ENCODE measurements at places on chromosomes 5 and 9. TPM values are rescaled to one million over a fixed set of nuclear protein-coding genes. Genes with fewer than 3 reads are reported as not detected.

MSX2 gene
- total RNA-seq = not detected

BAAT gene
- not detected for total RNA-seq

ADRB2 gene
- 11.4 TPM for total RNA-seq

ZFYVE16 gene
- 44.4 TPM for total RNA-seq

LEAP2 gene
- 5.9 TPM for total RNA-seq

GPRIN1 gene
- 2.1 TPM for total RNA-seq

DNA sequence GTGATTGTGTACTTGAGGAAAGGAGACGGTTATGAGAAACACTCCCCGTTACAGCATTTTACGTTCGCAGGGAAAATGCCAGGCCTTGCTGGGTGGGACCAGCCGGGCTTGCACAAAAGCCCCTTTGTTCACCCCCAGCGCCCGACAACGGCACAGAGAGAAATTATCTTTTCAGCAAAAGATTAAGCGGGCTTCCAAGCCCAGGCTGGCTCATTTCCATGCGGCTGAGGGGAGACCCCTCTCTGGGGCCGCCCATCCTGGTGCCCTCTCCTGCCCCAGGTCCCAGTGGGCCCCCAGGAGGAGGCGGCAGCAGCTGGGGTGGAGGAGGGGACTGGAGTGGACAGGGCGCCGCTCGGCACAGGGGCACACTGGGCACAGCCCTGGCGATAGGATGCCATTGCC lies 50.8 kb upstream of the NOTCH1 start:
- H3K27me3 ChIP-seq = no peaks in the 10 kb centered on the region
- no peak overlapping the region for H3K4me3 ChIP-seq
- DNase-seq = no peak
- no peaks in the 10 kb centered on the region for H3K36me3 ChIP-seq
- H3K4me1 ChIP-seq = no peaks in the 10 kb centered on the region
- H3K27ac ChIP-seq = no peak overlapping the region

DNA sequence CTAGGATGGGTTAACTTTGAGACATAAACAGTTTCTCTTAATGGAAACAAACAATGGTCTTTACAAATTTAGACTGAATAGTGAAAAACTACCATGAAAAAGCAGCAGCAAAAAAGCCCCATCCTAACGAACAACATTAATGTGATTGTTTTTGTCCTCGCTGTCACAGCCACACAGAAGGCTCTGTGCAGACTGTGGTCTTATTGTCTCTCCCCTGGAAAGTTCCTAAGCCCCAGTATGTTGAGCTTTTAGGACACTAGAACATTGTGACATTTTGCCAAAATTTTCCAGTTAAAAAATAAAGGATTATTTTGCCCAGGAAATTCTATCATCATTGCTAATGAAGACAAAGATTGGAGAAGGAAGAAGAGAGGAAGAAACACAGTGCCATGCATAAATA lies 12.6 kb upstream of the SOWAHA start:
- DNase-seq = no peak
- no peak overlapping the region for H3K4me3 ChIP-seq
- peaks cover 8% of the 10 kb centered on the region for H3K27me3 ChIP-seq
- no peak overlapping the region for H3K27ac ChIP-seq

- no peaks in the 10 kb centered on the region for H3K27me3 ChIP-seq
- H3K4me3 ChIP-seq = no peak overlapping the region
- H3K27ac ChIP-seq = no peak overlapping the region
- H3K4me1 ChIP-seq = peaks cover 5% of the 10 kb centered on the region
- no peaks in the 10 kb centered on the region for H3K36me3 ChIP-seq
Measured at GRCh38 chr5:87126869-87127268, 140.8 kb upstream of the RASA1 start.

DNA sequence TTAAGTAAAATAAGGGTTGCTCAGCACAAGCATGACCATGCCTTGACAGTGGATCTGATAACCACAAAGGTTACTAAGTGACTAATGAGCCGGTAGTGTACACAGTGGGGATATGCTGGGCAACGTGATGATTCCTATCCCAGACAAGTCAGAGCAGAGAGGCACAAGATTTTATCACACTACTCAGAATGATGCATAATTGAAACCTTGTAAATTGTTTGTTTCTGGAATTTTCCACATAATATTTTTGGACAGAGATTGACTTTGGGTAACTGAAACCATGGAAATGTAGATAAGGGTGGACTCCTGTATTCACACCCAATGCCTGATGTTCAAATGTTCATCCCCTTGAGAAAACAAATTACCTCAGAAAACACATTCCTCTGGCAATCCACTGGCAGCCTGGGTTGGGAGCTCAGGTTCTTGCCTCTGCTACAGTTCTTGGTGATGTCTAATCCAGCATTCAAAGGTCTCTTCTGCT lies 16.2 kb upstream of the ERAP1 start:
- H3K4me3 ChIP-seq = no peak overlapping the region
- H3K27me3 ChIP-seq = no peaks in the 10 kb centered on the region
- no peak for DNase-seq

- no peak overlapping the region for H3K27ac ChIP-seq
- H3K4me3 ChIP-seq = no peak overlapping the region
- H3K36me3 ChIP-seq = no peaks in the 10 kb centered on the region
- no peaks in the 10 kb centered on the region for H3K4me1 ChIP-seq
- peaks cover 4% of the 10 kb centered on the region for H3K27me3 ChIP-seq
- DNase-seq = no peak
Measured at GRCh38 chr5:21654-22233, 70.2 kb upstream of the PLEKHG4B start.

GRCh38 chr9:133140174-133140505 lies 19.1 kb upstream of the RALGDS start:
- no peak for DNase-seq
- no peaks in the 10 kb centered on the region for H3K27me3 ChIP-seq
- H3K27ac ChIP-seq = no peak overlapping the region
- H3K4me1 ChIP-seq = peaks cover 11% of the 10 kb centered on the region
- H3K4me3 ChIP-seq = no peak overlapping the region

GRCh38 chr5:140240987-140241706 lies 61.8 kb downstream of the PFDN1 start:
- H3K27ac ChIP-seq = no peak overlapping the region
- H3K4me3 ChIP-seq = no peak overlapping the region

GRCh38 chr9:37955781-37956422 lies 52.0 kb upstream of the SLC25A51 start:
- H3K4me3 ChIP-seq = no peak overlapping the region
- no peaks in the 10 kb centered on the region for H3K27me3 ChIP-seq
- no peak overlapping the region for H3K27ac ChIP-seq
- H3K36me3 ChIP-seq = no peaks in the 10 kb centered on the region

DNA sequence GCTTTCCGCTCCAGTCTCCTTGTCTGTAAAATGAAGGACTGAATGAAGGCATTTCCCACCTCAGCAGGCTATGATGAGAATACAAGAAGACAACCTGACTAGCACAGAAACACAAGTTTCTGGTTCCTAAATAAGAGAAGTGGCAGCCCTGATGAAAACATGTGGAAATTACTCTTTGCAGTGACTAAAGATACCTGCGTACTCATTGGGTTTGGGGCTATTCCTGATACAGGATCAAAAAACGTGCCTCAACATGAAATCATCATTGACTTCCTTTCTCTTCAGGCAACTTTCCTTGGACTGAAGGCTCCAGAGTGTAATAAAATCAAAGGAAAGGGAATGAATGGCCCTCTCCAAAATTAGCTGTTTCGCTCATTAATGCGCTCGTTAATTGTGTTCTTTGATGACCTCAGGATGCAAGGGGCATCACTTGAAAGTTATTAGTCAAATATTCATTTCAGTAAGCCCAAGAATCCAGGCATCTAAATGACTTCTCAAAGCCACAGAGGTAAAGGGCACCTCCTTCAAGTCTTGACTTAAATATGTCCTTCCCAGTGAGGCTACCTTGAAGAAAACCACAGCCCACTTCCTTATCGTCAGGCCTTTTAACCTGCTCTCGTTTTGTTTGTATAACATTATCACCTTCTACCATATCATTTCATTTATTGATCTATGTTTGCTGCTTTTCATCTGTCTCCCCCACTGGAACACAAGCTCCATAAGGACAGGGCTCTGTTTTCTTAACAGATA lies 68.9 kb downstream of the RASEF start:
- no peak overlapping the region for H3K4me3 ChIP-seq
- H3K27me3 ChIP-seq = no peaks in the 10 kb centered on the region
- no peaks in the 10 kb centered on the region for H3K4me1 ChIP-seq
- no peak for DNase-seq

DNA sequence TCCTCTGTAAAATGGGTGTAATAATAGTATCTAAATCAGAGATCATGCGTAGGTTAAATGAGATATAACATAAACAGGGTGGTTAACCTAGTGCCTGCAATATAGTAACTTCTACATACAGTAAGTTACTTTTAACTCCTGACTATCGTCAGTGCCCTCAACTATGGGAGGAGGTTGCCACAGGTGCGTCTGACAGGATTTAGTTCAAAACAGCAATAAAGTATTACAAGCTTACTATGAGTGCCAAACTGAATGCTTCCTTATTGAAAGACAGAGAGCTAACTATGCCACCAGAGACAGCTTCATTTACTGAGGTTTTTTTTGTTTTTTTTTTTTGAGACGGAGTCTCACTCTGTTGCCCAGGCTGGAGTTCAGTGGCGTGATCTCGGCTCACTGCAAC lies 209.0 kb downstream of the ADAMTSL1 start:
- H3K27ac ChIP-seq = no peak overlapping the region
- no peaks in the 10 kb centered on the region for H3K4me1 ChIP-seq
- no peaks in the 10 kb centered on the region for H3K36me3 ChIP-seq
- DNase-seq = no peak
- H3K4me3 ChIP-seq = no peak overlapping the region
- H3K27me3 ChIP-seq = no peaks in the 10 kb centered on the region

- peaks cover 62% of the 10 kb centered on the region for H3K27me3 ChIP-seq
- no peaks in the 10 kb centered on the region for H3K36me3 ChIP-seq
- H3K27ac ChIP-seq = no peak within 1 kb of the TSS
- peak within 1 kb of the TSS; percentile 75 for H3K4me3 ChIP-seq
Measured at GRCh38 chr5:115169487-115170133, at the start of gene TRIM36. TRIM36 (minus strand) TSS chr5:115169908; CDS start chr5:115169634, 274 bp downstream.

DNA sequence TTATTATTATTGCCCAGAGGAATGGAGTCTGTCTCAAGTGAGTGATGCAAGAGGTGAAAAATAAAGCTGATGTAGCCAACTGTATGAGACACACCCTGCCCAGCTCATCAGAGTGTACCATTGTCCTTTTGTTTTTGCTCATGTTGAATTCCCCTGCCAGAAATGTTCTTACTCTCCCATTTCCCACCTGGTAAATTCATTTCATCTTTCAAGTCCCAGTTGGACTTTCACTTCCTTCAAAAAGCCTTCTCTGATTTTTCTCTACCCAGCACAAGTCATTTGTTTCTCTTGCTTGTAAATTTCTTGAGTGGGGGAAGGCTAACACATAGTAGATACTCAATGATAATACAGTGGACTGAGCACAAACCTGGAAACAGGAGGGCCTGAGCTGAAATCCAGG lies 394.5 kb upstream of the ZNF462 start:
- H3K4me1 ChIP-seq = no peaks in the 10 kb centered on the region

DNA sequence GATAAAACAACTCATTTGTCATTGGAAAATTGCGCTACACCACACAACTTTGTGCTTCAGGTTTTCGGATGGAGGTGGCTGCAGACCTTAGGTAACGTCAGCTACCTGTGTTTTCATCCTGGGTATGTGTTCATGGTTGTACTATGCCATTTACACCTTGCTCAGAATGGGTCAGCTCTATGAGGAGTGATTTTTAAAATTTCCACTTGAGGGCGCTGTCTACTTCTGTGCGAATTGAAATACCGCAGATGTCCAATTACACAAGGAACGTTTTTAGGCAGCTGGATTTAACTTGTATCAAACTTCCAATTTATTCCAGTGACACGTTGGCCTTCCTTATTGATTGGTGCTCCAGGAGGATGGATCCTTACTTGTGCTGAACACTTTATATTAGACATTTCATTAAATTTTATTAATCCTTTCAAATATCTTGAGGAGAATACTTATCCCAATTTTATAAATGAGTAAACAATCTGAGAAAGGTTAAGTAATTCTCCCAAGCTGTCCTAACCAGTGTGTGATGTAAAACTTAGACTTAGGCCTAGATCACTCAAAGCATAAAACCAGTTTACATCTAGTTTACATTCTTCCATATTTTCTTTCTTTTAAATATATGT lies 23.4 kb downstream of the DMRTA1 start:
- no peaks in the 10 kb centered on the region for H3K27me3 ChIP-seq
- DNase-seq = peak; percentile 21
- no peak overlapping the region for H3K4me3 ChIP-seq
- no peaks in the 10 kb centered on the region for H3K4me1 ChIP-seq
- H3K27ac ChIP-seq = no peak overlapping the region

DNA sequence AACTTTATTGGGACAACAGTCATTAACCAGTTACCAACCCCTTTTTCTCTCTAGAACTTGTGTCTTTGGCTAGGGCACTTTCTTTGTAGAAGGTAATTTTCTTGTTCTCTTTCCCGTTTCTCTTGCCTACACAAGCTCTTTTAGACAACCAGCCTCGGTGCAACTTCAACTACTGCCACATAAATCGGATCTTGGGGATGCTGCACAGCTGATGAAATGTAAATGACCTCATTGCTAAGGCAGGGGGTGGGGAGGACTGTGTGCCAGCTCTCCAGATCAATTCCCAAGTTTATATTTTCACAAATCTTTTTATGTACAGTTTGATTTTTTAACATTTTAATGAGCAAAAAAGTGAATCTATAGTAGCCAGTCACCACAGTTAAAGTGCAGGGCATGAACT lies 157.6 kb downstream of the DENND1A start:
- H3K4me1 ChIP-seq = peaks cover 13% of the 10 kb centered on the region
- DNase-seq = no peak
- H3K4me3 ChIP-seq = no peak overlapping the region
- H3K36me3 ChIP-seq = no peaks in the 10 kb centered on the region
- H3K27ac ChIP-seq = no peak overlapping the region

DNA sequence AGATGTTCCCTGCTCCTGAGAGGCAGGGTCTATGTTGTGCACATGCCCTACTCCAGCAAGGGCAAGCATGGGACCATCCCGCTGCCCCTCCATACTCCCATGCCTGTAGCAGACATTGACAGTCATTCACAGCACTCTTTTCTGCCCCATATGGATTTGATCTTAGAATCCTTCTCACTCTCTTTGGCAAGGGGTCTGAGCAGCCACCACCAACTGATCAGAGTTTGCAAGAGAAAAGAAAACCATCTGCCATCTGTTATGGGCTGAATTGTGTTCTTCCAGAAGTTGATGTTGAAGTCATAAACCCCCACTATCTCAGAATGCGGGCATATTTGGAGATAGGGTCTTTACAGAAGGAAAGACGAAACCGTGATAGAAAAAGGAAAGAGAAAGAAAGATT lies 315.1 kb upstream of the CLINT1 start:
- H3K27ac ChIP-seq = no peak overlapping the region
- H3K27me3 ChIP-seq = no peaks in the 10 kb centered on the region
- H3K4me1 ChIP-seq = peaks cover 26% of the 10 kb centered on the region
- H3K4me3 ChIP-seq = no peak overlapping the region
- no peaks in the 10 kb centered on the region for H3K36me3 ChIP-seq

- H3K4me3 ChIP-seq = peak overlapping the region; percentile 79
- DNase-seq = no peak
- peak overlapping the region; percentile 85 for H3K27ac ChIP-seq
- H3K27me3 ChIP-seq = no peaks in the 10 kb centered on the region
- no peaks in the 10 kb centered on the region for H3K36me3 ChIP-seq
Measured at GRCh38 chr5:140556438-140556837, 835 bp downstream of the SRA1 start.

GRCh38 chr5:57779383-57780223 lies 297.0 kb upstream of the ACTBL2 start:
- H3K4me3 ChIP-seq = no peak overlapping the region
- no peaks in the 10 kb centered on the region for H3K27me3 ChIP-seq
- H3K36me3 ChIP-seq = no peaks in the 10 kb centered on the region
- H3K4me1 ChIP-seq = no peaks in the 10 kb centered on the region
- DNase-seq = peak; percentile 44
- H3K27ac ChIP-seq = no peak overlapping the region
